ENCODE measurements at places on chromosomes 3 and 15. TPM values are rescaled to one million over a fixed set of nuclear protein-coding genes. Genes with fewer than 3 reads are reported as not detected.

Gene DAZL
- 124 TPM for polyA plus RNA-seq

DNA sequence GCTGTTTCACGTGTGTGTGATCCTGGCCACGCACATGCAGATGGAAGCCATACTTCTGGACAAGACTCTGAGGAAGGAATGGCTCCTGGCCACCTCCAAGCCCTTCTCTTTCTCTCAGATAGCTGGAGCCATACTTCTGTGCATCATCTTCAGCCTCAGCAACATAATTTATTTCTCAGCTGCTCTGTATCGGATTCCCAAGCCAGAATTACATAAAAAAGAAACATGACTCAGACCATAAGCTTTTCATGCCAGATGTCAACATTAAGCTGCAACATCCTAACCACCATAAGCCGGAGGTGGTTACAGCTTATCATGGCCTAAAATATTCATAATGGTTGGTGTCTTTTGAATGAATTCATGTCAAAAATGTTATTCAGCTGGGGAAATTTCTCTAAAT is 10.6 kb upstream of the KIF23 start:
- no peak for DNase-seq

- peak; percentile 23 for DNase-seq
Measured at GRCh38 chr3:55615694-55616295, 128.7 kb upstream of the WNT5A start.

GRCh38 chr15:27408428-27408827 is 437.4 kb downstream of the GABRG3 start:
- DNase-seq: no peak

- no peak for DNase-seq
Measured at GRCh38 chr15:60226924-60227323, 170.9 kb downstream of the ANXA2 start.

Gene PLA2G4E
- 0.67 TPM for polyA plus RNA-seq

Gene KLHDC8B
- polyA plus RNA-seq: 55.8 TPM

Gene STIMATE
- 16.7 TPM for polyA plus RNA-seq

GRCh38 chr3:120160050-120160449 is 65.8 kb upstream of the GSK3B start:
- DNase-seq: peak; percentile 26

Gene TRIP4
- 23.4 TPM for polyA plus RNA-seq

- peak; percentile 71 for DNase-seq
Measured at GRCh38 chr3:10950476-10951294, 41.9 kb upstream of the SLC6A1 start.

DNA sequence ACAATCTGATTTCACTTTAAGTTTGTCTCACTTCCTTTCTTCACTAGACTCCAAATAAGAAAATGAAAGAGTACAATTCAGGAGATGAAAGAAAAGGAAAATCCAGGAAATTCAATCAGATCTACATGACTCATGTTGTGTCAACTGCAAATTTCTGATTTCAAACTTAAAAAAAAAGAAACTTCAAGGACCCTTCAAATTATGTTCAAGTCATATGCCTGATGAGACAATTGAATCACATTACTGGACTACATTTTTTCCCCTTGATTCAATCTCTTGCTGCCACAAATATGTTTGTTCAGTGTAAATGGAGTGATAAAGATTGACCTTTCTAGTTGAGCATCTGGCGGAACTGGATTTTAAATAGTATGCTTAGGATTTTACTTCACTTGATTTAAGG is 37.4 kb downstream of the FRMD5 start:
- no peak for DNase-seq

- DNase-seq: no peak
Measured at GRCh38 chr15:90685591-90686434, 31.3 kb upstream of the BLM start.

GRCh38 chr15:77529394-77530159 is 103.1 kb downstream of the LINGO1 start:
- no peak for DNase-seq

DNA sequence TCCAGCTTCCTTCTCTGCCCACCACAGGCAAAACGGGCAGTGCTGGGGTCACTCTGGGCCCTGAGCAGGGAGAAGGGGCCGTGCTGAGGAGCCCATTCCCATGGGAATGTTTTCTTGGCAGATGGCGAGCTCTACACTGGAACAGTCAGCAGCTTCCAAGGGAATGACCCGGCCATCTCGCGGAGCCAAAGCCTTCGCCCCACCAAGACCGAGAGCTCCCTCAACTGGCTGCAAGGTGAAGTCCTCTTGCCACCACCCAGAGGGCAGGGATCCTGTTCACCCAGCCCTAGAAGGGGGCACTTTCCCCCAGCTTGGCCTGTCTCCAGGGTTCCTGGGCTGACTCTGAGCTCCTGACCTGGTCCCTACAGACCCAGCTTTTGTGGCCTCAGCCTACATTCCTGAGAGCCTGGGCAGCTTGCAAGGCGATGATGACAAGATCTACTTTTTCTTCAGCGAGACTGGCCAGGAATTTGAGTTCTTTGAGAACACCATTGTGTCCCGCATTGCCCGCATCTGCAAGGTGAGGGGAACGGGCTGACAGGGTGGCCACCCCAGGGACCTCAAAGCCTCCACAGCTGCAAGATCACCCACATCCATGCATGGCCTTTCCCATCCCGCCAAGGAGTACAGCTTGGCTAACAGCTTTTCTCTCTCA is 12.4 kb downstream of the CIB1 start:
- peak; percentile 87 for DNase-seq

Gene ADAMTSL3
- polyA plus RNA-seq: 8.6 TPM

GRCh38 chr3:41024031-41024836 is 175.1 kb upstream of the CTNNB1 start:
- DNase-seq: no peak

- DNase-seq: no peak
Measured at GRCh38 chr15:94857466-94857865, 626.1 kb downstream of the MCTP2 start.

Data from testis (tissue), 5 donors.